Colonic mucosa (tissue), 4 donors: ENCODE measurements at places on chromosomes 6 and 20. TPM values are rescaled to one million over a fixed set of nuclear protein-coding genes. Genes with fewer than 3 reads are reported as not detected.

DNA sequence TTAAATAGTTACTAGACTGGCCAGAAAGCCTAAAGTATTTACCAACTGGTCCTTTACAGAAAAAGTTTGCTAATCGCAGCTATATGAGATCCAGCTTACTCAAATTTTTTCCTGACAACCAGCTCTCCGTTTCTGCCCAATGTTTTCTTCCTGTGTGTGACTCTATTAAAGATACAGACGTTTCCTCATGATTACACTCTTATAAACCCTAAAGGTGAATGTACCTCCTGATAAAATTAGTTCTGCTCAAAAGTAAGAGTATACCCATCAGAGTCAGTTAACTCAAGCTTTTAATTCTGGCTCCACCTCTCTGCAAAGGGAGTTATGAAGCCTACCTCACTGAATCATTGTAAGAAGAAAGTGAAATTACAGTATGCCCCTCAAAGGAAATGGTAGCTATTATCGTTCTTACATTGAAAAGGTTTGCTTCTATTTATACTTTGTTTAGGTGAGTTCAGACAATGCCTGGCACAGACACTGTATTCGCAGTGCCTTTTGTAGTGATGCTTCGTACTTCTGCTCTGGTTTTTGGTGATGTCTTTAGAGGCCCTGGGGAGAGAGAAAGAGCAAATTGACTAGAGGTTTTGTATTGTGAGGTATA lies 10.2 kb upstream of the MROH8 start:
- no peaks in the 10 kb centered on the region for H3K36me3 ChIP-seq
- H3K4me1 ChIP-seq, result peaks cover 7% of the 10 kb centered on the region
- no peak overlapping the region for H3K4me3 ChIP-seq
- no peak overlapping the region for H3K27ac ChIP-seq
- no peak for DNase-seq

- H3K4me1 ChIP-seq, result no peaks in the 10 kb centered on the region
- no peak overlapping the region for H3K4me3 ChIP-seq
- H3K27ac ChIP-seq, result no peak overlapping the region
These were observed 1.9 kb downstream of the ELOVL2 start for GRCh38 chr6:11042025-11042749.

IL20RA gene
- 12.8 TPM for total RNA-seq

- H3K27me3 ChIP-seq, result no peaks in the 10 kb centered on the region
- no peaks in the 10 kb centered on the region for H3K4me1 ChIP-seq
- DNase-seq, result no peak
- no peak overlapping the region for H3K27ac ChIP-seq
- no peaks in the 10 kb centered on the region for H3K36me3 ChIP-seq
These were observed 58.9 kb downstream of the CNR1 start for GRCh38 chr6:88107241-88107640.

DNA sequence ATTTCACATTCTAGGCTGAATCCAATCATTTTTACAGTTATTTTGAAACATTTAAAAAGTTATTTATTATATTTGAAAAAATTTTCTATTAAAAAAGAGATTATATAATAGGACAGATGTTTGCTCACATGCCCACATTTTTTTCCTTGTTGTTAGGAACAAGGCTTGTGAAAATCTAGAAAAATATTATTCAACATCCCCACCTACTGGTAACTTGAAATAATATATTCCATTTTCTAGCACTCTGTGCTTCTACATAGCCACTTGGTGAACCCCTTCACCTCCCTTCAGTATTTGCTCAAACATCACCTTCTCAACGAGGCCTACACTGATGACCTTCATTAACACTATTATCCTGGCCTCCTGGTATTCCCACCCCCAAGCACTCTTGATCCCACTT lies 18.3 kb upstream of the GPRC6A start:
- H3K36me3 ChIP-seq, result no peaks in the 10 kb centered on the region
- no peak for DNase-seq
- no peak overlapping the region for H3K4me3 ChIP-seq
- H3K4me1 ChIP-seq, result no peaks in the 10 kb centered on the region

XKR7 gene
- total RNA-seq, result 0.07 TPM

GRCh38 chr6:138795809-138796603 lies at the start of gene ECT2L:
ECT2L (plus strand) TSS chr6:138796087; CDS start chr6:138813275, 17,188 bp downstream.
- H3K27me3 ChIP-seq, result no peaks in the 10 kb centered on the region
- no peaks in the 10 kb centered on the region for H3K4me1 ChIP-seq
- no peaks in the 10 kb centered on the region for H3K36me3 ChIP-seq
- peak; percentile 89 for DNase-seq
- H3K4me3 ChIP-seq, result peak within 1 kb of the TSS; percentile 31
- no peak within 1 kb of the TSS for H3K27ac ChIP-seq

- no peaks in the 10 kb centered on the region for H3K27me3 ChIP-seq
- no peak overlapping the region for H3K4me3 ChIP-seq
- no peak for DNase-seq
- no peaks in the 10 kb centered on the region for H3K36me3 ChIP-seq
- no peak overlapping the region for H3K27ac ChIP-seq
These were observed 45.7 kb downstream of the RAMACL start for GRCh38 chr6:166540631-166541331.

KIF6 gene
- total RNA-seq, result 0.08 TPM

SIM1 gene
- not detected for total RNA-seq

TTLL9 gene
- not detected for total RNA-seq

DNA sequence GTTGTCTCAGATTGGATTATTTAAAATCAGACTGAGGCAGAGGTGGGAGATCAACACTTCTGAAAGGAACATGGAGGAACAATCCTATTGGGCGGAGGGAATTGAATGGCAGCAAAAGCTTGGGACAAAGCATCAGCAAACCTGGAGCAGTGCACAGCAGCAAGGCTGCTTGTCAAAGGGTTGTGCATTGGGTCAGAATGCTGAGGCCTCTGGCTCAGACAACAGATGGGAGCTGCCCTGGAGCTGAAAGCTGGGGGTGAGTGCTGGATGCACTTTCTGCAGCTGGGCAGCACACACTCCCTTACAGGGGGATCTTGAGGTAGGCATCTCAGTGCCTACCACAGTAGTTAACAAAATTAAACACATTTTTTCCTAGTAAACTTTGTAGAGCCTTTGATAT lies 634.4 kb upstream of the MMS22L start:
- H3K36me3 ChIP-seq, result no peaks in the 10 kb centered on the region
- no peak overlapping the region for H3K4me3 ChIP-seq
- H3K27ac ChIP-seq, result no peak overlapping the region
- no peaks in the 10 kb centered on the region for H3K4me1 ChIP-seq
- H3K27me3 ChIP-seq, result no peaks in the 10 kb centered on the region
